ENCODE measurements at places on chromosomes 2 and 18. TPM values are rescaled to one million over a fixed set of nuclear protein-coding genes. Genes with fewer than 3 reads are reported as not detected.

SERPINB2 gene
- not detected for polyA plus RNA-seq

TOGARAM2 gene
- 26.4 TPM for polyA plus RNA-seq

SCYGR4 gene
- polyA plus RNA-seq = not detected

NR4A2 gene
- 5.2 TPM for polyA plus RNA-seq

CASP8 gene
- polyA plus RNA-seq = 11.4 TPM

CELF4 gene
- polyA plus RNA-seq = 10.4 TPM

GKN1 gene
- polyA plus RNA-seq = 1.7 TPM

VSNL1 gene
- polyA plus RNA-seq = 13.0 TPM

EGR4 gene
- 0.32 TPM for polyA plus RNA-seq

MAP3K19 gene
- not detected for polyA plus RNA-seq

RNF152 gene
- 3.5 TPM for polyA plus RNA-seq
